Activated CD4-positive, alpha-beta memory T cell treated with anti-CD3 and anti-CD28 coated beads, Interleukin-2, amount 10 ng/mL, durations not matched to agents 7 days and 5 days (primary cell): ENCODE measurements at places on chromosomes 2 and 18.
A peak's percentile ranks its signal among the peaks of the same experiment; 100 is the strongest.

DNA sequence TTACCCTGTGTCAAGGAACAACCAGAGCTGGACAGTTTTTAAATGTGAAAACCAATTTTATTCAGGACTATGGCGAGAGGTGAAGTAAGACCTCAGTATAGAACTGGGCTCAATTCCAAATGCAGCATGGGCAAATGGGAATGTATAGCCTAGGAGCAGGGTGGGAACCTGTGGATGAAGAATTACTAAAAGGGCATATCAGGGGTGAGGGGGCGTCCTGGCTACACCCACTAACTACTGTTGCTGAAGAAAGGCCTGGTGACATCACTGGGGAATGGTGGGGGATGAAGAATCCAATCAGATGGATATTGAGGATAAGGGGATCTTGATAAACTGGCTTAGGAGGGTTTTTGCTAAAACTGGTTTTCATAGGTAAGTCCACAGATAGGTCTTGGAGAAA is 27.3 kb upstream of the IL37 start:
- no peak for DNase-seq

GRCh38 chr2:208280933-208281332 is 14.9 kb downstream of the PIKFYVE start:
- DNase-seq, result no peak

DNA sequence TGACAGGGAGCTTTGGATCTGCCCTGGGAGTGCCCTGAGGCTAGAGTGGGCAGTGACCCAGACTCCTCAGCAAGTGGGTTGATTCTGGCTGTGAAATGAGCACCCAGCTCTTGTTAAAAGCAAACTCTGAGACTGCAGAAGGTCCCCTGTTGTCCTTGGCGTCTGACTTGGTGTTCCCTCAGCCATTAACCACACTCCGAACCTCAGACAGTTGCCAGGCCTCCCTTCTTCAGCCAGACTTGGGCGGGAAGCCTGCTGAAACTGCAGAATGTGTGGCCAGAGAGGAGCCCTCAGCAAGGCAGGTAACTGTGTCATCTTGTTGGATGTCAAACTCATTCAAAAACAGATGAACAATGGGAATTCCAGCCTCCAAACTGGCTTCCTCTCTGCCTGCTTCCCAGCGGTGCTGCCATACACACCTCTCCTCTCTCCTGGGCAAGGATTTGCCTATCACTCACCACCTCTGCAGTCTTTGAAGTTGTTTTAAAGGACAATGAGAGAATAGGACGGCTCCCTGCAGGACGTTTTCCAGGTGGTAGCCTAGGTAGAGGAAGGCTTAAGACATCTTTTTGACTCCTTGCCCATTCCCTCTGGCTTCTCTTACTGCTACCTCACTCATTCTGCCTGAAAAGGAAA is 38.9 kb upstream of the B3GNT2 start:
- DNase-seq, result no peak

DNA sequence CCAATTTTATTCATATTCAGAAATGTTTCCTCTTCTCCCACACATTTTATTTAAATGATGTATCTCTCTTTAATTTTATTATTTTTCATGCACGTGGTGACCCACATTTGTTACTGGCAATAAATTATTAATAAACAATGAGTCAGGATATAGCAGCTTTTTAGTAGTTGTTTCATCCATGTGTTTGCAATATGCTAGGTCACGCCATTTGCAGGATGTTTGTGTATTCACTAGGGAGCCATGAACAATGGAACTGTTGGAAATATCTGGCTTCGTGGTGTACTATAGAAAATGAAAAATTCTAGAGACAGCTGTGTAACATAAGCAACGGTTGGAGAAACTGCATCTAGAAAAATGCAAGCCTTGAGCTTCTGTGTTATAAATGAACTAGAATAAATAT is 176.0 kb upstream of the COL3A1 start:
- DNase-seq, result no peak

GRCh38 chr2:101474731-101475384 is at the start of gene RFX8:
Gene RFX8, minus strand, starts transcription at chr2:101475112. Its CDS starts 8,264 bp downstream, at chr2:101466848.
- peak; percentile 76 for DNase-seq

DNA sequence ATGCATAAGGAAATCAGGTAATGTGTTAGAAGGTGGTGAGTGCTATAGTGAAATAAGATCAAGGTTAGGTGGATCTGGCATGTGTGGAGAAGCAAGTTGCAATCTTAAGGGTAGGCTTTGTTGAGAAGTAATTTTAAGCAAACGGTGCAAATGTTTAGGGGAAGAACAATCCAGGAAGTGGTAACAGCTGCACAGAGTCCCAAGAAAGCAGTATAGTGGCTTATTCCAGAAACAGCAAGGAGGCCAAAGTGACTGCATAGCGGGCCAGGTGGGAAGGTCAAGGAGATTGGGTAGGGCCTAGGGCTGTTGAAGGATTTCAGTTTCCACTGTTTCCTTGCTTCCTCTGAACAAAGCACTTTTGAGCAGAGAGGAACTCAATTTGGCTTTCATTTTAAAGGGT is 30.0 kb upstream of the RAB1A start:
- DNase-seq, result no peak

- no peak for DNase-seq
Measured at GRCh38 chr2:127348426-127349000, 39.3 kb downstream of the MAP3K2 start.

DNA sequence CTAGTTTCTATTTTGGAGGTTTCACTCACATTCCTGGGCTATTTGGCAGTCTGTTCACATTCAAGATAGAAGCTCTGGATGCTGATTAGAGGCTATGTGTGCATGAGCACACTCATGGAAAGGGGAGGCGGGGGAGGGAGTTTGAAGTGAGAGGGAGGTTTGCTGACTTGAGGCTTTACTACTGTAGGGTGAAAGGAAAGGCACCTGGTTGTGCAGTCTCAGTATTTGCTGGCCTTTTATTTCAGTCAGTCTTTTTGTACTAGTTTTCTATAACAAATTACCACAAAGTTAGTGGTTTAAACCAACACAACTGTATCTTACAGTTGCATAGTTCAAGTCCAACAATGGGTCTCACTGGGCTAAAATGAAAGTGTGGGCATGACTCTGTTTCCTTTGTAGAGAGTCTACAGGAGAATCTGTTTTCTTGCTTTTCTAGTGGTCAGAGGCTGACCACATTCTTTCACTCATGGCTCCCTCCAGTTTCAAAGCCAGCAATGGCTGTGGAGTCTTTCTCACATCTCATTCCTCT is 47.7 kb upstream of the NR4A2 start:
- no peak for DNase-seq

DNA sequence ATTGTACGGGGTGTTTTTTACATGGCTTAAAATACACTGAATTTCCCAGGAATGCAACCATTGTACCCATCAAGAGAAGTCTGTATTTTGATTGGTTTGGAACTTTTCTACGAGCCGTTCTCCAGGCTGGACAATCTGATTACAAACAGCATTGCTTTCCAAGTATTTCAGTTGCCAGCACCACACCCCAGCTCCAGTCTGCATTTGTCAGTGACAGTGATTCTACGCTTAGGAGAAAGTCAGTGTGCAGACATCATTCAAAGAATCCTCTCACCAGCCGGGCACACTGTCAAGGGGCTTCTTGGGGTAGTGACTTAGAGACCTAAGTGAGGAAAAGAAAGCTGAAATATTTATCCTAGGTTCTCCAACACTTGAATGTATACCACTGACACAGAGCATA is 194.1 kb downstream of the ANAPC1 start:
- DNase-seq, result no peak

DNA sequence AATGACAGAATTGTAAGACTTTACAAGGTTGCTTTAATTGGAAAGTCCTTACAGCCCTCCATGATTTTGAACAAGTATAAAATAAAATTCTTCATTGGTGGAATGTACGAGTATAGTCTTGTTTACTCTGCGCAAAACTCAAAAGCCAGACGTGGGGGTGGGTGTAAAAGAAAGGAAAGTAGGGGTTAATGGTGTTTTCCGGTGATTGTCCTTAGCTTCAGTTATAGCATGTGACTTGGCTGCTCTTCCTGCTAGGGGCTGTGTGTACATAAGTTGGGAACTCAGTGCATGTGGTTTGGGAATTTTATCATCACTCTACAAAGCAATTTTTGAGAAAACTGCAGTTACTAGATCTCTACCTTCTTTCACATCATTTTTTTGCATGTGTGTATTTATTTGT is 82.4 kb upstream of the CAVIN2 start:
- no peak for DNase-seq

DNA sequence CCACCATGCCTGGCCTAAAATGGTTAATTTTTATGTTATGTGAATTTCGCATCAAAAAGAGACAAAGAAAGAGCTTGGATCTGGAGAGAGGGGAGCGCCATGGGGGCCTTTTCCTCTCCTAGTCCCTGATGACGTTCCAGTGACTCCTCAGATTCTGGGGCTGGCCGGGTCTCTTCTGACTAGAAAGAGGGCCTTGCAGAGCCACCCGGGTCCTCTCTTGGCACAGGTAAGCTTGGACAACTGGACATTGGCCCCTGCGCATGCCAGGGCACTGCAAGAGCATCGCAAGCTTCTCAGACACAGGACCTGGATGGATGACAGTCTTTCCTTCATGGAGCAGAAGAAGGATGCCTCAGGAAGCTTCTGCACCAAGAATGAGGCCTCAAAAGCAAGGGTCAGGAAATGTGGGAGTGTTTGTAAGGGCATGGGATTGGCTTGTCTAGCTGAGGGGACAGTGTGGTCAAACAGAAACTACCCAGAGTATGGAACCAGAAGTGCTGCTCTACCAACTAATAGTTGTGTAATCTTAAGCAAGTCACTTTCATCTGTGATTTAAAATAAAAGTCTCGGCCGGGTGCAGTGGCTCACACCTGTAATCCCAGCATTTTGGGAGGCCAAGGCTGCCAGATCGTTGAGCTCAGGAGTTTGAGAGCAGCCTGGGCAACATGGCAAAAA is 35.2 kb downstream of the FOSL2 start:
- DNase-seq, result no peak

DNA sequence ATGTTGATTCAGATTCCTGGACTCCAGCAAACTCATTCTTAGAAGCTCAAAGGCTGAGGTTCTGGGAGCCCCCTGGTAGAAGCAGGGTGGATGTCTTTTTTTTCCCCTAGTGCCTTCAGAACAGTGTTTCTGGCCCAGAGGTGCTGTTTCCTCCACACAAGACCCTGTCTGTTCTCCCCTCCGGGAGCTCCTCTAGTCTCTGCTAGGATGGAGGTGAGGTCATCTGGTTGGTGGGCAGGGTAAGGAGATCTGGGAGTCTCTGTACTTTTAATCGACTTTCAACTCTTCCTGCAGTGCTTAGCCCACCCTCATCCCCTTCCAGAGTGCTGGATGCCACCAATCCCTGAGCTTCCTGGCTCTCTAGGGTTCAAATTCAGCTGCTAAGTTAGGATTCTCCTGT is 192.0 kb downstream of the SH3BP4 start:
- DNase-seq, result no peak

DNA sequence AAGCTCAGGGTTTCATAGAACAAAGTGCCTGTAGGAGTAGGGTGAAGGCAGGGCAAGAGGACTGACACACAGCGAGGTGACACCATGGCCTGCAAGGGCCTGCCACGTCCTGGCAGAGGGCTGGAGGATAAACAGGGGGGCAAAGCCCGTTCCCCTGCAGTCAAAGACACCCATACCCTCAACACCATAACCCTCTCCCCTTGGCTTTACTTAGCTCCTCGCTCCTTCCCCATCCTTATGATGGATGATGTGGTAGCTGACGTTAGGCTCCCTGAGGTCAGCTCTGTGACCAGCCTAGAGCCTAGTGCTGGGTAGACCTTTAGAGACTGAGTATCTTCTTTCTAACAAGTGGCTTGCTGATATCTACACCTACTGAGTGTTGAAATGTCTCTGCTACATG is 683.3 kb upstream of the HS6ST1 start:
- DNase-seq, result no peak

- no peak for DNase-seq
Measured at GRCh38 chr18:43589611-43590151, 312.4 kb upstream of the SYT4 start.

GRCh38 chr2:113992090-113992489 is 102.2 kb downstream of the ACTR3 start:
- no peak for DNase-seq

DNA sequence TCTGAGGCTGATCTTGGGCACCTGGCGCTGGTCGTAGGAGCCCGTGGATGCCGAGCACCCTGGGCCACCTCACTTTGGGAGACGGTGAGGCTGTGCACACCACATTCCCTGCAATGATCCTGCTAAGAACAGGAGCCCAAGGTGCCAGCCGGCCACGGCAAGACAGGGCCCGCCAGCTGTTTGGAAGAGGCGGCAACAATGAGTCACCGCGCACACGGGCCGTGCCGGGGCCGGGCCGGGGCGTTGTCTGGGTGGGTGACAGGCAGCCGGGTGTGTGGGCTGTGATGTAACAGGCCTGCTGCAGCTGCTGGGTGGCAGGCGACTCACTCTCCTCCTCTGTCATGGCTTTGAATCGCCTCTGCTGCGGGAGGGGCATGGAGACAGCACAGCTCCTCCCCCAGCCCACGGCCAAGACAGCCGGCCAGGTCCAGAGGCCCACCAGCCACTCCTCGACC is 49.7 kb upstream of the ODC1 start:
- DNase-seq, result peak; percentile 66

DNA sequence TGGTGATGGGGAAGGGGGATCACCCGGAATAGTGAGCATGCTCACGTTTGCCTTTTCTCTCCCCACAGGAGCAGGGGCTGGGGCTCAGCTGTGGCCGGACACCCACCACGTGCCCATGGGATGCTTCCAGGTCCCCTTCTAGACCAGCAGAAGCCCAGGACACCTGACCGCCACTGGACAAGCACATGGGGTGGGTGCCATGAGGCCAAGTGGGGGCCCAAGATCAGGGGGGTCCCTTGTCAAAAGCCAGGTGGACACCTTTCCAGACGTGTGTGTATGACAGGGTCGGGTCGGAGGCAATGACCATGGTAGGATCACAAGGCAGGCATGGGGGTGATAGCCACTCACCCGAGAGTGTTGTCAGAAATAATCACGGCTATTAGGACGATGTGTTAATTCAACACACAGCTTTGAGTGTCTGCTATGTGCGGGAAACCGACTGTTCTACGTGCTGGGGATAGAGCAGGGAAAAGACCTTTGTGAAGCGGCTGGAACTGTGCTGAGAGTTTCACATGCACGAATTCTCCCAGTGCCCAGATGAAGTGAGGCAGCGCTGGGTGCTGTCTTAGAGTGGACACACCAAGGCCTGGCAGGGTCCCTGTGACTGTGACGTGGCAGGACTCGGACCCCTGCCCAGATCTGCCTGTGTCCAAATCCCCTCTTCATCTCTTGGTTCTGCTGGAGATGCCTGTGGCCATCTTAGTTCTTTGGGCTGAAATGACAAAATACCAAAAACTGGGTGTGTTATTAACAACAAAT is 244.7 kb downstream of the NDUFA10 start:
- no peak for DNase-seq

DNA sequence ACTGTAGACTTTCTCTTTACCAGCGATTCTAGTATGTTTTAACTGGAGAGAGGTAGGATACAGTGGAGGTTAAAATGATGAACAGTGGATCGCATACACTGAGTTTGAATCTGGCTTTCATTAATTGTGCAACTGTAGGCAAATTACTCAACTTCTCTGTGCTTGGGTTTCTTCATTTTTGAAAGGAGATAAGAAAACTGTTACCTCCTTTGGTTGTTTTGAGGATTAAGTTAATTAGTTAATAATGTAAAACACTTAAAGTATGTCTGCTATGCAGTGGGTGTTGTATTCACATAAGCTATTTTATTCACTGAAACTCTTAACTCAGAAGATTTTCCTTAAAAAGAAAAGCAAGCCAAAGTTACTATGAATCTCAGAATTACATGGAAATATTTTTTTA is 111.8 kb upstream of the CYP20A1 start:
- no peak for DNase-seq

GRCh38 chr18:51561821-51562220 is 364.3 kb upstream of the MEX3C start:
- DNase-seq, result no peak

GRCh38 chr2:190908532-190908931 is 27.9 kb downstream of the GLS start:
- no peak for DNase-seq
